Erythroblast (primary cell): ENCODE measurements at places on chromosomes 12 and 14.

- DNase-seq: no peak
These were observed 68.9 kb downstream of the SUSD6 start for GRCh38 chr14:69680297-69680696.

GRCh38 chr14:98143566-98143965 is 1128.4 kb downstream of the BCL11B start:
- no peak for DNase-seq

GRCh38 chr14:89537911-89538310 is 120.9 kb upstream of the FOXN3 start:
- DNase-seq: no peak

DNA sequence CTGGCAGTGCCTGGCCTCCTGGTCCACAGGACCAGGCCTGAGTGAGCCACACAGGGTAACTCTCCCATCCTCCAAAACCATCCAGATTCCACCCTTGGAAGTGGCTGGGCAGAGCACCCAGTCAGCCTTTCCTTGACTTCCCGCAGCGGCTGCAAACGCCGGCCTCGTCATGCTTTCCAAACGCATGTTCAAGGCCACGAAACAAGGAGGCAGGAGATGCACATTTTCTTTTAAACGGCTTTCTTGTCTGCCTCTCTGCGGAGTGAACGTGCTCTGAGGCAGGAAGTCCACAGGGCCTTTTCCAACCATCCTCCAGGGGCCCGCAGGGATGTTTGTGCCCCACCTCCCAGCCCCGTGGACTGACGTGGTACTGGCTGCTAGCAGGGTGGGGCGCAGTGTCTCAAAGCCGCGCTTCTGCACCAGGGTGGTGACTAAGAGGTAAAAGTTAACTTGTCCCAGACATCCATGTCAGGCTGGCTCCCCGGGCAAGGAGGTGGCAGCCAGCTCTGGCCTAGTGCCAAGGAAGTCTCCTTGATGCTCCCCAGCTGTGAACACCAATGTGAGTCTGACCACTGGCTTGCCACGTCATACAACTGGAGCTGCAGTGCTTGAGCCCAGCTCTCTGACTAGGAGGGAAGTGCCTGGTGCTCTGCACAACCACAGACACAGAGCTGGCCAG is 45.0 kb downstream of the KCNA5 start:
- no peak for DNase-seq

DNA sequence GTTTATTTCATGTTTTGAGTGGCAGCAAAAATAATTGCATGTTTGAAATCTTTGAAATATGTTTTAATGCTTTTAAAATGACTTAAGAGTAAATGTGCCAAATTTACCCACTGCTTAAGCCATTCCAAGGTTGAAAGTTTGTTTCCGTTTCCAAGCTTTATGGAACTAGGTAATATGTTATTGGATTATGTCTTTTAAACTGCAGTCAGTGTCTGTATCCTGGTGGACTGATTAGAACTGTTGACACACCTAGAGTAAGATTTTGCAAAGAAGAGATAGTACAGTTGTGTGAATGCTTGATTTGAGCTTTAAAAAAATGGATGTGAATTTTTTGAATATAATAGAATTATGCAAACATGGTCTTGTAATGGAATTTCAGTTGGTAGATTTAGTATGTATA is 135.1 kb downstream of the DERA start:
- DNase-seq: no peak

- no peak for DNase-seq
These were observed 320.7 kb downstream of the BTG1 start for GRCh38 chr12:91824991-91825390.
